IPS-NIHi11 (cell line): ENCODE measurements at places on chromosomes 7 and 10.

DNA sequence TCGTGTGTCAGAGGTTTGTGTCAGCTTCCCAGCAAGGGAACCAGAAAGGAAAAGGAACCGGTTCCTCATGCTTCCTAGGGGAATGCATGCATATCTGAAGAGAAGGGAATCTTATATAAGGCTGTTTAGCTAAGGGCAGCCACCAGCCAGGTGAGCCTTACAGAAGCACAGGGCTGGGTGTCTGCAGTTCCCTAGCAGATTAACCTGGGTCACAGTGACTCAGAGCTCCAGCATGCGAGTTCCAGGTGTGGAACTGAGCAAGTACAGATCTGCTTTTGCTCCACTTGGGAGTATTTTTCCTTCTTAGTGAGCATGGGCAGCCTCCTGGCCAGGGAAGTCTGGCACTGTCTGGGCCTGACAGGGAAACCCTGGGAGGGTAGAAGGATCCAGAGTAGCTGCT, 957 bp upstream of the ANKRD2 start:
- DNase-seq: no peak

GRCh38 chr7:47648275-47648925, 66.5 kb upstream of the TNS3 start:
- DNase-seq: no peak

DNA sequence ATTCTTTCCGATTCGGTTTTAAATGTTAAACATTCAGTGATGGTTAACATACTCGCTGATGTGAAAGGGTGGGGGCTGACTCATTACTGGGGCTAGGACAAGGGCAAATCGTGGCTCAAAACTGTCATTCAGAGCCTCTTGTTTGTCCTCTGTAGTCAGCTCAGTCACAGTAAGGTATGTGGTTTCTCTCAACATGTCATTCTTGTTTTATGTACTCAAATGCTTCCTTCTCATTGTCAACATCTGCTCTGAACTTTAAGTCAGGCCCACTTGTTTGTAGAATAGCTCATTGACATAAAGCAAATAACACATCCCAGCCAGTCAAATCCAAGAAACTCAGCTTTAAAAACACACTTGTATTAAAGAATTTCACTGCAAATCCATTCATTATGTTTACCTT, 7.3 kb downstream of the SLC16A9 start:
- DNase-seq: no peak

DNA sequence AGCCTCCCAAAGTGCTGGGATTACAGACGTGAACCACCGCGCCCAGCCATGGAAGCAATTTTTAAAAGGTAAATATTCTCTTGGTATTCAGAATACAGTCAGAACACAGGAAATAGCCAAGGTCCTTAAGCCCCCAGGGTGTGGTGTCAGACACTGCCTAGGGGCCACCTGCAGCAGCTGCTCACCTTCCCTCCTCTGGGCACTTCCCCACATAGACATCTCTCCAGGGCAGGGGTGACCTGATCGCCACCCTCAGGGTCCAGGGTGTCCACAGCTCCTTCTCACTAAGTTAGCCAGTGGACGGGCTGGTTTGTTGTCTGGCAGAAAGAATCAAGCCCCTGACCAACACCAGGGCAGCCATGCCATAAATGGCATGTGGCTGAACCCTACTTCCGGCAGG, 15.9 kb downstream of the URGCP start:
- no peak for DNase-seq

- peak; percentile 54 for DNase-seq
These were observed 515 bp downstream of the RALA start for GRCh38 chr7:39623732-39624441.

GRCh38 chr10:133166828-133167692, 7.0 kb downstream of the KNDC1 start:
- DNase-seq: no peak

DNA sequence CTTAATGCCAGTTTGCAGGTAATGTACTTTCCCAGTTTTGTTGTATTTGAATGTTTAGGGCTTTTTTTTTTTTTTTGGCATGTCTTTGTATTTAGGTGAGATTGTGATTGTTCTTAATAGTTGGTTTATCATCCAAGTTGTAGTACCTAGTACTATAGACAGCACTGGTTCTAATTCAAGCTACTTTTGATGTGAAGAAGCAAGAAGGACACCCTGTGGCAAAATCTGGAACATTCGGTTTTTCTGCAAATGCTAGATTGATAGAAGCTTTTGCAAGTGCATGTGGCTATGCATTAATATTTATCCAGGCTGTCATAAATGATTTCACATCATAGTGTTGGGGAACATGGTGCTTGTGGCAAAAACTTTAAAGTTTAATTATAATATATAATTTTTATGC, 248.9 kb downstream of the FOXP2 start:
- DNase-seq: no peak

GRCh38 chr10:77943121-77943901, 16.8 kb upstream of the DLG5 start:
- DNase-seq: peak; percentile 58

DNA sequence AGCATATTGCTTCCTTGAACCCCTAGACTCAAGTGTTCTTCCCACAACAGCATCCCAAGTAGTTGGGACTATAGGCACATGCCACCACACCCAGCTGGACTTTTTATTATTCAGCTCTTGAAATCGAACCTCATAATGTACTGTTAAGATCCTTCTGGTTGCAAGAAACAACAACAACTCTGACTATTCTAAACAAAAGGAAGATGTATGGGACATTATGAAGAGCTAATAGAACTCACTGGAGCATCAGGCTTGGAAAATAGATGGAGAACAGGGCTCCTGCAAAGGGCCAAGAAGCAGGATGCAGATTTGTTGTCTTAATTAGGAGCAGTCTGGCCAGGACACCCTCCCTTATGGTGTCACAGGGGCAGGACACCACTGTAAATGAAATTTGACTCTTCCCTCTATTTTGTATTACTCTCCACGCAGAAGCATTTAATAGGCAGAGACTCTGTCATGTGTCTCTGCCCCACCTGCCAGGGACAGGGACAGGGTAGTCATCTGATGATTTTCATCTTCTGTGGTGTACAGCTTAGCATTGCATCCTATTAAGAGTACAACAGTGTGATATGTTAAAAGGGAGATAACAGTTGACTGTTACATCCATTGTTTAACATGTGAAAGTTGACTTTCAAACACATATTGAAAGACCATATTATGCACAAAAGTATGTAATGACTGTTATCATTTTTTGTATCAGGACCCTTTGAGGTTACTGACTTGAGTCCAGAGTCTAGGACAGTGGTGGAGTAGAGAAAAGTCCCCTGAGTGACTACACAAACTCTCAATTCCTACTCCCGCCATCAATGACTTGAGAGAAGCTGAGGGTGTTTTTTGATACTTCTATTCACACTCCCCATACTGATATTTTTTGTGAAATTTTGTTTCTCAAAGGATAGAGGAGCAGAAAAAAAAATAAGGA, 157.3 kb downstream of the LRRC4 start:
- no peak for DNase-seq

GRCh38 chr10:64648915-64649314, 1127.7 kb downstream of the REEP3 start:
- peak; percentile 18 for DNase-seq

- DNase-seq: no peak
These were observed 56.0 kb downstream of the SUFU start for GRCh38 chr10:102559764-102560163.

DNA sequence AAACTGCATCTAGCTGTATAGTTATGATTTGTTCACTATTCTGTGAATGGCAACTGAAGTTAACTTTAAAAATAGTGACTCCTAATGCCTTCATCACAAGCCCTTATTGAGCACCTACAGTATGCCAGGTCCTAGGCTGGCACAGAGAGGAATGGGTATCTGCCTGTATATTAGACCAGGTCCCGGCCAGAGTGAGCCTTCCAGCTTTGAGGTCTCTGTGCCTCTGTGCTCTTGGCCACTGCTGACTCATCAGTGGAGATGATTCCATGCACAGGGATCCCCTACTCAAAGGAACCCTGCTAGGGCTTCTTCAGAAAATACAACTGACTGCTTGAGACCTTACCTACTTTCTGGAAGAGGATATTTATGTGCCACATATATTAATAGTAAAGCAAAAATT, 118.4 kb downstream of the GFRA1 start:
- no peak for DNase-seq

DNA sequence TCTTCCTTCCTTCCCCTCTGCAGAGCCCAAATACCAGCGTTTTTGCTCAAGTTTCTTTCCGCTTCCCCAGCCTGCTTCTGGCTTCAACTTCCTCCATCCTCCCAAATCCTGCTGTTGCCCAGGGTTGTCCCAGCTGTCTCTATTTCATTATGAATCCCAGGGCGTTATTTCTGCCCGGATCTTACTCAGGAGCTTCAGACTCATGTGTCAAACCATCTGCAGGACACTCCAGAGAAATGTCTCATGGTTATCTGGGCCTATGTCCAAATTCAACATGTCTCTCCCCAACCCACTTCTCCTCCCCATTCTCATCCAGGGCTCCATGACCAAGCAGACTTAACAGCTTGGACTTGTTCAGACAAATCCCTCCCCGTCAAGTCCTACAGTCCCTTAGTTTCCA, 15.6 kb downstream of the ARHGAP22 start:
- DNase-seq: no peak

GRCh38 chr7:28409716-28410627, 2.3 kb upstream of the CREB5 start:
- DNase-seq: peak; percentile 60

DNA sequence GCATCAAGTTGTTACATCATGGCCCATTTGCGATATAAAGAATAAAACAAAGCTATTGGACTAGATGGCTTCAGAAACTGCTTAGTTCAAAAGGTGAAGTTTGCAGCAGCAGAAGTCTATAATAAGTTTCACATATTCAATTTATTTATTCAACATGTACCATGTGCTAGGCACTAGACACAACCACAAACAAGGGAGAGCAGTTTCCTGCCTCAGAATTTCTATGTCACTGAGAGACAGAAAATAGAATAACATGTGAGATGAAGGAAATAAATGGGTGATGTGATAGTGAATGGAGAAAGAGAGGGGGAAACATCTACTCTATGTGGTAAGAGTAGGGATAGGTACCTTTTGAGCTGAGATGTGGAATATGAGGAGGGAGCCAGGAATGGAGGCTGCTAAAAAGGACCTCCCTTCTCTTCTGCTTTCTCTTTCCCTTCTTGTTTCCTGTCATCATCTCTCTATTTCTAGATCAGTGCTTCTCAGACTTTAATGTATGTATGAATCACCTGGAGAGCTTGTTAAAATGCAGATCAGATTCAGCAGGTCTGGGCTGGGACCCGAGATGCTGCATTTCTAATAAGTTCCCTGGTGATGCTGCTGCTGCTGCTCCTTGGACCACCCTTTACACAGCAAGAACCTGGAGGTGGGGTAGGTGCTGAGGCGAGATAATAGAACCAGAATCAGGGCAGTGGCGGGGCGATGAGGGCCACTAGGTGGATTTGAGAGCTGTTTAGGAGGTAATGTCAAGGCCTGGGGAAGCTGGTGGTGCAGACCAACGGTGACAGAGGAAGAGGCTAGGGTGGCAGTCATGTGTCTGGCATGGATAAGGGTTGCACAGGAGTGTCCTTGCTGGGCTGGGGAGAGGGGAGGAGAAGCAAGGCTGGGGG, 13.7 kb upstream of the INMT start:
- DNase-seq: no peak

DNA sequence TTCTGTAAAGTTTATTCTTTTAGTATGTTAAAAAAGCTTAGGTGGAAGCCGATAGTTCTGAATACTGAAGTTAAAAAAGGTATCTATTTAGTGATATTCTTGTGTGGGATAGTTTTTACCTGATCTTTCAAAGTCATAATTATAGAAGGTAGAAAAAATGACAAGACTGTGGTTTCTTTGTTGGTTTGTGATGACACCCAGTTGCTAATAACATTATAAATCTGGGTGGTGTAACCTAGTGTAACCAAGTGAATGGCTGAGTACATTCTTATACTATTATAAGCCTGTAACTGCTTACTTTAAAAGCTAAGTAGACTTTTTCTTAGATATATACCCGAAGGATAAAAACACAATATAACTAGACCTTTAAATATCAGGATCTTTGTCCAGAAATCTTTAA, 2.3 kb downstream of the CDK13 start:
- DNase-seq: no peak

GRCh38 chr7:149821191-149822148, 16.7 kb upstream of the ZNF862 start:
- peak; percentile 18 for DNase-seq

- no peak for DNase-seq
These were observed 9.6 kb upstream of the CYREN start for GRCh38 chr7:135180122-135180521.

GRCh38 chr10:78783753-78784152, 285.0 kb upstream of the ZMIZ1 start:
- DNase-seq: no peak

GRCh38 chr10:67776371-67776770, 61.6 kb downstream of the DNAJC12 start:
- DNase-seq: no peak

DNA sequence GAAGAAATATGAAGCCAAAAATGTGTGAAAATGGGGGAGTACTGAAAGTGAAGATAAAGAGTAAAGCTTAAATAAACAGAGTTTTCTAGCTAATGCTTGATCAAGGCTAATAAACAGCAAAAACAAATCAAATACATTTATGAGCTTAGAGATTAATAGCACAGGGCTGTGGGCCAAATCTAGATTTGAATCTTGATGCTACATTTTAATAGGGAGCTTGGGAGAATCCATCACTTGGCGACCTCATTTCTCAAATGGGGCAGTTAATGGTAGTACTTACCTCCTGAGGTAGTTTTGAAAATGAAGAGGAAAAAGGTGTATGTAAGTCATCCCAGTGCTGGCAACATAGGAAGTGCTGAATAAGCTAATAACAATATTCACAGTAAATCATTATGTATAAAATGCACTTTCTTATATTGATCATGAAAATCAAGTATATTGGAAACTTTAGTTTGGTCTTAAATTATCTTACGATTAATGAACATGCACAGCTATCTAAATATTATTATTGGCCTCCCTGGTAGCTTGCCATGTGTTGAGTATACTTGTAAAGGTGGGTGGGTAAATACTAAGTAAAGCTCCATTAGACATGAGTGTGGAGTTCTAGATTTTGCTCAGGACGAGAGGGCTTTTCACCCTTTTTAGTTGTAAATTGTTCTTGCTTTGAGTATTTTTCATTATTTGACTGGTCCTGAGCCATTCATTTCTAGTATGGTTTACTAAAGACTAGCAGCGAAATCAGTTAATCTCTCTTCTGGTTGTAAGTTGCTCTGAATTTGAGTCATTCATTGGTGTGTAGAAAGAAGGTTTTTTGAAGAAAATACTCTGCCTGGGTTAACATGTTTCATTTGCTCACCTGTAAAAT, 5.1 kb downstream of the BICC1 start:
- no peak for DNase-seq

- peak; percentile 34 for DNase-seq
These were observed 152.3 kb upstream of the GPR26 start for GRCh38 chr10:123513870-123514269.

DNA sequence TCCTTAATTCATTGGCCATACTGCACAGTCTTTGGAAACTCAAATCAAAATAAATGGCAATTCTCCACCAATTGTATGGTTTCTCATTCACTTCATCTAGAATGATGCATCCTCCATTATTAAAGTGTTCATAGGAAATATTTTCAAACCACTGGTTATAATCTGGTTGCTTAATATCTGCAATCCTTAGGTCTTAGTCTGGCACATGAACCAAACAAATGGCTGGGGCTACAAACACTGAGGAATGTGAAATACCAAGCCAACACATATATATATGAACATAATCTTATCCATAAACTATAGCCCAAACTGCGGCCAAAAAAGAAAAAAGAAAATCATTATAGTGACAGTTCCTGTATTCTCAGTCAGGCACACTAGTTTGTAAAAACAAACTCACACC, 5.7 kb upstream of the MSS51 start:
- no peak for DNase-seq

GRCh38 chr10:61793760-61794703, 107.5 kb upstream of the ARID5B start:
- DNase-seq: no peak

GRCh38 chr7:1493129-1493528, 11.1 kb downstream of the INTS1 start:
- peak; percentile 37 for DNase-seq
